Hindlimb muscle (tissue), 1 donor: ENCODE measurements at places on chromosomes 6 and 20. TPM values are rescaled to one million over a fixed set of nuclear protein-coding genes. Genes with fewer than 3 reads are reported as not detected.

GRCh38 chr6:27157459-27158315 is 89.8 kb upstream of the PRSS16 start:
- peak; percentile 66 for DNase-seq

CST5 gene
- not detected for polyA plus RNA-seq

CNBD2 gene
- 0.19 TPM for polyA plus RNA-seq

- no peak for DNase-seq
These were observed 680.4 kb upstream of the IMPG1 start for GRCh38 chr6:76752841-76753240.

DNA sequence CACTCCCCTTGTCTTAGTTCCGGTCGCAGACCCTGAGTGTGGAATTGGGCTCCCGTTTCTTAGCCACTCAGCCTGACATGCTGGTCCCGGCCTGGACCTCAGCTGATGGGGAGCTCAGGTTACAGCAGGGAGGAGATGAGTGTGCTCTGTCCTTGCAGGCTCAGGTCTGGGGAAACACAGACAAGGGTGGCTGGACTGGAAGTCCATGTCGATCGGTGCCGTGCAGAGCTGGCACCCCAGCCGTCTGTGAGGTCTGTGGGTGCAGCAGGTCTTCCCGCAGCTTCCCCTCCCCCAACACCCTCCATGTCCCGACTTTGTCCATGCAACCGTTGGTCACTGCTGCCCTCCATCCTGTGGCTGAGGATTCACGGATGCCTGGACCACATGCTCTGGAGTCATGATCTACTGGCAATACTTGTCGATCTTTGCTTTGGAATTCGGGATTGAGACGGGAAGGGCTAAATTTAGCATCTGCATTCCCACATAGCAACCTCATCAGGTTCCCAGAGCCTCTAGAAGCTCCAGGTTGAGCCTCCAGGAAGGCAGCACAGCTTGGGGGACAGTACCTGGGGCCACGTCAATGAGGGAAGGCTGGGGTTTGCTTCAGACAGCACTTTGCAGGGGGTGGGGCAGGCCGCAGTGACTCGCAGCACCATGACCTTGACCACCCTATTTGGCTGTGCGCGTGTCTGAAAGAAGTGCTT is 118.8 kb downstream of the PSMB1 start:
- DNase-seq: no peak

- no peak for DNase-seq
These were observed 32.6 kb upstream of the GRM4 start for GRCh38 chr6:34178357-34179105.

GRCh38 chr6:89736893-89737292 is 82.7 kb downstream of the MDN1 start:
- DNase-seq: no peak
